Activated naive CD4-positive, alpha-beta T cell (primary cell): ENCODE measurements at places on chromosomes 16 and 17.

GRCh38 chr17:10724546-10725195, 5.2 kb downstream of the TMEM220 start:
- DNase-seq, result no peak

DNA sequence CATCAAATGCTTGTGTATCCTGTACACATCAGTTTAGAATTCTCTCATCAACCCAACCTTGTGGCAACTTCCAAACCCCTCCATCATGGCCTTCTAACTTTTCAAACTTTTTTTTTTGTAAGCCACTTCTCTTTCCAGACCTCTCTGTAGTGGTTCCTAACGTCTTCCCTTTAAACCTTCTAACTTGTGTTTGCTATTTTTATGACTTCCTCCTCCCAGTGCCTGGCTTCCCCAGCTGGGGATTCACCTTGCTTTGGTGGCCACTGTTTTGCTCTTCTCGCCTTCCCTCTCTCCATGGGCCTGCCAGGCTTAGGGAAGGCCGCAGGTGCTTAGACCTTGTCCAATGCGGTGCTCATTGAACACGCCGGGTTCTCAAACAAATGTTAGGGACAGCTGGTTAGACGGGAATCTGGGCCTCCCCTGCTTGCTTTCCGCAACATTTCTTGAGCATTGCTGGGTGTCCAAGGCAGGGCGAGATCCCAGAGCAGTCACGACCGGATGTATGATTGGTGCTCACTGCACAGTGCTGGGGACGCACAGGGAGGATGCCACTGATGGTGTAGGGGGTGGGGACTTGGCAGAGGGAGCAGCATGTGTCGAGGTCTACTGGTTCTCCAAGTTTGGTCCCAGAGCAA, 1.1 kb upstream of the XYLT2 start:
- DNase-seq, result no peak

- no peak for DNase-seq
Observed at GRCh38 chr17:82217530-82218204, 5.0 kb upstream of the CCDC57 start.

DNA sequence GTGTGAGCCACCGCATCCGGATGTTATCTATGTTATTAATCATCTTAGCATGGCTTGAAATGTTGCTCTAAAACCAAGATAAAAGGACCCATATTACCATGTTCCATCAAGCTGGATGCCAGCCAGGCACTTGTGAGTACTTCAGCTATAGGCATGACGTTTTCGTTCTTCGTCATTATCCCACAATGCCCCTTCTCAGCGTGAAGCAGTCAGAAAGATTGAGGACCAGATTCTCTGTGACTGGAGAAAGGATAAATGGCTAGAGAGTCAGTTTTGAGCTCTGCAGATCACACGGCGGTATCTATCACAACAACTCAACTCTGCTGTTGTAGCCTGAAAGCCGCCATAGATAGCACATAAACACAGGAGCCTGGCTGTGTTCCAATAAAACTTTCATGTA, 29.8 kb upstream of the LCMT1 start:
- no peak for DNase-seq

- DNase-seq, result no peak
Observed at GRCh38 chr16:68416057-68417046, 32.0 kb downstream of the SMPD3 start.

DNA sequence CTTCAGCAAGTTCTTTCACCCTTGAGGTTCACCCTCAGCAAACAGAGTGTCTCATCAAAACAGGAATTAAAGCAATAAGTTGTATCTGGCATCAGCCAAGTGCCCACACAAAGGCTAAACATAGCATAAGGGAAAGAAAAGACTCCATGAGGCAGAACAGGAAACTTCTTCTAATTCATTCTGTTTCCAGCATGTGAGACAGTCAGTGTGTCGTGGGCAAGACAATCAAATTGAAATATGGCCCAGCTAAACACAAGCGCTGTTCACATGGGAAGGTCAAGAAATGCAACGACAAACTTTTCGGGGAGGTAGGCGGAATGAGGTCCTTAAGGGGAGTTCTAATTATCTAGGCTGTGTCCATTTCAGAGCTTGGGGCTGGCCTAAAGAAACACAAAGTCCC, 393.4 kb downstream of the HAPSTR1 start:
- DNase-seq, result no peak

DNA sequence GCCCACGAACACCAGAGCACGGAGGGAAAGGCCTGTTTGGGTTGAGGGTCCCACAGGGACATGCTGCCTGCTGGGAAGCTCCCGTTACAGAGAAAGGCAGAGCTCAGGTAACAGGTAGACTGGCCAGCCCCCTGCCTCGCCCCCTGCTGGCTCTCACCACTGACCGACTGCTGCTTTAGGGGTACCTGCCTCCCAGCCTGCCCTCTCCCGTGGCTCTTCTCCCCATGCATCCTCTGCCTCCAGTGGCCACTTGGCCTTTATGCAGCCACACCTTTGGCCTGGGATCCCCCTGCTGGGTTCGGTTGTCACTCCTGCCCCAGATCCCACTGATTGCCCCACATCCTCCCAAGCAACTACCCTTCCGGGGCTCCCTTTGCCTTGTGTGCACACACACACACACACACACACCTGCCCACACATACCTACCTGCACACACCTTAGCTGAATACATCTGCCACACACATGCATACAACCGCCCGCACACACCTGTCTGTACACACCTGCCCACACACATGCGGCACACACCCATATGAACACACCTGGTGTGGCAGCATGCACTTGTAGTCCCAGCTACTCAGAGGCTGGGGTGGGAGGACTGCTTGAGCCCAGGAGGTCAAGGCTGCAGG, 7.1 kb downstream of the MCRIP1 start:
- DNase-seq, result no peak

GRCh38 chr16:1706386-1707192, 594 bp downstream of the MAPK8IP3 start:
- no peak for DNase-seq

DNA sequence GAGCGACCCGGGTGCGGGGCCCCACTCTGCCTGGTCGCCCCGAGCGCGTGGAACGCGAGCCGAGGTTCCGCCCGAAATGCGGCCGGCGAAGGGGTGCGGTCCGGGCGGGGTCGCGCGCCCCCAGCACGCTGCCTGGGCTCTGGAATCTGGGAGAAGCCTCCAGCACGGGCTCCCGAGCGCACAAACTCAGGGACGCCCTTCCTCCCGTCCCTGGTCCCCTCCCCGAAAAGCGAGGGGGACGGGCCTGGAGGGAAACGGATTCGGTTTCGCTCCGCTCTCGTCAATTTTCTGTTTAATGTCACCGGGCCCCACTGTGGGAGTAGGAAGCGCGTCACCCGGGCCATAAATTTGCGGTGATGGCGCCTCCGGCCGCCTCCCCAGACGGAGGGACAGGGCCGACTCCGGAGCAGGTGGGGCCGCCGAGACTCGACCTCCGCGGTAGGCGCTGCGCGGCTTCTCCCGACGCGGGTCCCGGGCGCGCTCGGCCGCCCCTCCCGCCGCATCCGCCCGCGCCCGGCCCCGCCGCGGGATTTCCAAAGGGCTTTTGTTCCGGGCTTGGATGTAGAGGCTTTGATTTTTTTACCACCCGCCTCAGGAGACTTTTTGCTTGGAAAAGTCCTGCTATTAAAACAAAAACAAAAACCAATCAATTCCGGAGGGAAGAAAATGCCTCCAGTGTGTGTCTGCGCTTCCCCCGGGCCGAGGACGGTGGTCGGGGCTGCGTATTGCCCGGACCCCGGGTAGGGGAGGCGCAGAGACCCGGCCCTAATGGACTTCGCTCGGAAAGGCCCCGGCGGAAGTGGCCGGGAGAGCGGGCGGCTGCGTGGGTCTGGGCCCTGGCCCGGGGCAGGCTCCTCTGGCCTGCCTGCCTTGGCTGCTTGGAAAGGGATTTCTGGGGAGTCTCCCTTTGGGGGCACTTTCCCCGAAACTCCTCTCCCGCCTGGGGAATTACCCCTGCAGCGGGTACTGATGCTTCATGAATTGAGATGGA, 7.9 kb upstream of the BAHCC1 start:
- no peak for DNase-seq

DNA sequence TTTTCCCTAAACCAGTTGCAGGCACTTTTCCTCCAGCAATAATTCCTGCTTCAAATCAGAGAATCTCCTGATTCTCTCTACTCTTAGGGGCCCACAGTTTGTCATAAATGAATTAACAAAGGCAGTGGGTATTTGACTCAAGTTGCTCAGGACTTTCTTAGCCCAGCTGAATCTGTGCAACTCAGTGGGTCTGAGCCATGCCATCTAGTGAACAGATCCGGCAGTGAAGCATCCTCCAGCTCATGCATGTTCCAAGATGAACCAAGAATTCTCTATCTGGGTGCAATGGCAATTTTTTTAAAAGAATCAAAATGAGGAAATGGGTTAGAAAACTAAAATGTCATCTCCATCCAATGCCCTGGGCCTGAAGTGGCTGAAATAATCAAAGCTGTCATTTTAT, 575.2 kb upstream of the CDH11 start:
- DNase-seq, result no peak

DNA sequence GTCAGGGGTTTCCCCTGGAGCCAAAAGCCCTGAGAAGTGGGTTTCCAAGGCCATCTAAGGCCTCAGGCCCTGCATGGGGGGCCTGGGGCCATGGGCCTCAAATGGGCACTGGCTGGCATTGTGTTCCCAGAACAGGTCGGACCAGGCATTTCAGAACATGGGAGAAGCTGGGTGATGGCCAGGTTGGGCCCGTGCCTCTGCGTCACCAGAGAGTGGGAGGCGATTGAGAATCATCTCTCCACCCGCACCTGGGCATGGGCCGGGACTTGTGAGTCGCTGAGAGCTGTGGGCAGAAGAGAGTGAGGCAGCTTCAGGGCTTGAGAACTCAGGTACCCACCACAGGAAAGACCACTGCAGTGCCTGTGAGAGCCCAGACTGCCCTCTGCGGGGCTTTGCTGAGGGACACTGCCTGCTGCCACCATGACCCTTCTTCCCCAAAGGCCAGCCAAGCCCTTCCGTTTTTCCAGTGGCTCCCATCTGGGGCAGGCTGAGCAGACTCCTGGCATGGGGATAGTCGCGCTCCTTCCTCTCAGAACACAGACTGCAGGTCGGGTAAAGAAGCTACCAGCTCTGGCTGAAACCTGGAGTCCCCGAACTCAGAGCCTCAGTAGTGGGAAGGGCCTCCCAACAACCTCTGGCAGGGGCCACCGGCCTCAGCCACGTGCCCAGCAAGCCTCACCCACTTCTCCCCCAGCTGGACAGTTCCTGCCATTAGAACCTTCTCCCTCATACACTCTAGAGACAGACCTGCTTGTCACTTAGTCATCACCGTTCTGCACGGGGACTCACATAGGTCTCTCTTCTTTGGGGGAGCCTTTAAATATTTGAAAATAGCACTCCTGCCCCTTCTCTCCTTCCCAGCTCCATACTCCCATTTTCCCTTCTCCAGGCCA, 1.6 kb downstream of the RAB11FIP4 start:
- no peak for DNase-seq

DNA sequence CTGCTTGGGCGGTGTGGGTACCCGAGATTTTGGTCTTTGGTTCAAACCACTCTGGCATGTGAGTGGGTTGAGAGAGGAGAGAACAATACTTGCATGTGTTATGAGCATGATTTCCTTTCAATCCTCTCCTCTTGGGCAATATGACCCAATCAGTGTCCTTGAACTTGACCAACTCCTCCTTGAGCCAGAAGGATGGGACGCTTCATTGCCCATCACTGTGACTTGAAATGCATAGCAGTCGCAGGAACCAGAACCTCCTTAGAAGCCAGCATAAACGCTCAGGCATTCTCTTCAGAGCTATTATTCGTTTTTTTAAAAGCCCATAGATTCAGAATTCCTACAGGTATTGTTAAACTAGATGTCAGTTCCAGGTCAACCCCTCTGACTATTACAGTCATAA, 367.4 kb downstream of the HAPSTR1 start:
- DNase-seq, result no peak

DNA sequence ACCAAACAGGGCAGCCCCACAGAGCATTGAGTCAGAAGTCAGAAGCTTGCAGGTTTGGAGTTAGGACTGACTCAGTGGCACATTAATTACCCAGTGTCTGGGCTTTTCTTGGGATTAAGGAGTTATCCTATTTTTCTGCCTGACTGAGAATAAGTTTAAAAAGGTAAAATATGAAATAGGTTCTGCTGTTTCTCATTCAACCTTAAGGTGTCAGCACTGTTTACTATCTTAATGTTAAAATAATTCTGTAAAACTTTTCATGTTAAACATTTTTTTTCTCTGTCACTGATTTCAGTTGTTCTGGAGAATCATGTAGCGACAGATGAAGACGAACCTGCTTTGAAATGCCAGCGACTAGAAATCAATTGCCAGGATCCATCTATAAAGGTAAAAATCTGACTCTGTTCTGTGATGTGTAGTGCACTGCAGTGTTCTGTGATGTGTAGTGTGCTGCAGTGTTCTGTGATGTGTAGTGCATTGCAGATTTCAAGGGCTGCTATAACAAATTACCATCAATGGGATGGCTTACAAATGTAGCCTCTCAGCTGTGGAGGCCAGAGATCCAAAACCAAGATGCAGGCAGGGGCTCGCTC, 128.0 kb downstream of the LAT start:
- no peak for DNase-seq

DNA sequence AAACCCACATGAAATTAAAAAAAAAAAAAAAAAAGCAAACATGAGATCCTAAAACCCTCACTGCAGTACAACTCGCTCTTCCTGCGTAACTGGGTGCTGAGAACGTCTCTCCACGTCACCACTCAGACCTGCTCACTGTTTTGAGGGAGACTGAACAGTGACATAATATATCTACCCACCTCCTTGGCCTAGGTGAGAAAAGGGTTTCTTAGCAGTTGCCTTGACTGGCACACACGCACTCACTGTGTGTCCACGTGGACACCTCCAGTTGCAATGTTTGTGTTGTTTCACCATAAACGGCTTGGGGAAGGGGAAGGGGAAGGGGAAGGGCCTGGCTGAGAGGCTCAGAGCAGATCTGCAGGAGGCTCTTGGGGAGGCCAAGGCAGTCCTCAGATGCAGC, 32.0 kb downstream of the FANCA start:
- DNase-seq, result no peak

DNA sequence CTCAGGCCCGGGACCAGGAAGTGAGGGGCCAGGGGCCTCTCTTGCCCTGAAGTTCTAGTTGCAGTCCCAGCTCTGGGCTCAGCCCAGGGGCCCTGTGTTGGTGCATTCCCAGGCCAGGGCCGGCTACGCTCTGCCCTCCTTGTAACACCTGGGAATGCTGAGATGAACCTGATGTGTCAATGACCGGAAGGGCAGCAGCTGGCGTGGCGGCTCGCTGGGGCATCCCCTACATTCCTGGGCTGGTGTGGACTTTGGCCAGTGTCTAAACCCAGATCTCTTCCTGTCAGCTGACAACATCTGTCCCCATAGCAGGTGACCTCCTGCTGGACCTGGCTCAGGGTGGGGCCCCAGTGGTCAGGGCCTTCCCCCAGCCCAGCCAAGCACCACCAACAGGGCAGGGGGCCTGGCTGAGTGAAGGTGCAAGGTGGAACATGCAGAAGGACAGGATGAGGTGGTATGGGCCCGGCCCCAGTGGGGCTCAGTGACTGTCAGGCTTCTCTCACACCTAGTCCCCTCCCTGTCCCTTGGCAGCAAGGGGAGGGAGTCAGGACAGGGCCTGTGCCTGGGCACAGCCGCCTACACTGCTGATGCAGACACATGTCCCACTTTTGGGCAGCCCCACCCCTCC, 15.9 kb downstream of the FAM83G start:
- DNase-seq, result no peak

GRCh38 chr16:71943887-71944286, 48.6 kb downstream of the IST1 start:
- no peak for DNase-seq
